ENCODE measurements at places on chromosomes 4 and X.

- no peak for DNase-seq
Observed at GRCh38 chr4:98786866-98787265, 128.5 kb upstream of the TSPAN5 start.

GRCh38 chrX:43975796-43976195 is 2.6 kb upstream of the NDP start:
- DNase-seq: no peak

DNA sequence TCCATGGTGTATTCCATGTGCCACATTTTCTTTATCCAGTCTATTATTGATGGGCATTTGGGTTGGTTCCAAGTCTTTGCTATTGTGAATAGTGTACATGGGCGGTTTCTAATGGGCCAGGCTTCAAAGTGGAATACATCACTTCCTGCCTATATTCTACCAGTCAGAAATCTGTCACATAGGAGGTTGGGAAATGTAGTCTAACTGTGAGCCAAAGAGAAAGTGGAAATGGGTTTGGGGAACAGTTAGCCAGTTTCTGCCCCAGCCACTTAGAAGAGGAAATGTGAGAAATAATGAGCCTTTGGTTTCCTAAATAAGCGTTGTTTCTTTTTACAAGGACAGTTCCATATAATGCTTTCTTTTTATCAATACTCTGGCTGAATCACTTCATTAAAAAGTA is 85.1 kb upstream of the AP1S2 start:
- DNase-seq: no peak

GRCh38 chr4:126916049-126916625 is 716.6 kb upstream of the INTU start:
- no peak for DNase-seq

DNA sequence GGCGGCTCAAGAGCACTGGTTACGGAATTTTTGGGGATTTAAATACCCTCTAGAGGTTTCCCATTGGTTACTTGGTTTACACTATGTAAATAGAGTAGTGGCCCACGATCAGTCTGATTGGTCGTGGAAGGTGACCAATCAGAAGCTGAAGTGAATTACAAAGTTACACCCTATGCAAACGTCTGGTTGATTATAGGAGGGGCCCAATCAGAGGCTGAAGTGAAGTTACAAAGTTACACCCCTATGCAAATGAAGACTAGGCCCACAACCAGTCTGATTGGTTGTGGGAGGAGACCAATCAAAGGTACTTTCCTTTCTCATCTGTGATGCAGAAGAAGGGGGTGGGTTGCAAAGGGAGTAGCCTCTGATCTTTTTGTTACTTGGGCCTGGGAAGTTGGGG is 45.1 kb upstream of the HSD17B10 start:
- no peak for DNase-seq

GRCh38 chrX:139332441-139332840 is 198.1 kb upstream of the F9 start:
- DNase-seq: no peak

GRCh38 chrX:41273638-41274037 is 60.3 kb upstream of the DDX3X start:
- DNase-seq: no peak

GRCh38 chrX:69255441-69256290 is 90.4 kb upstream of the PJA1 start:
- DNase-seq: no peak

DNA sequence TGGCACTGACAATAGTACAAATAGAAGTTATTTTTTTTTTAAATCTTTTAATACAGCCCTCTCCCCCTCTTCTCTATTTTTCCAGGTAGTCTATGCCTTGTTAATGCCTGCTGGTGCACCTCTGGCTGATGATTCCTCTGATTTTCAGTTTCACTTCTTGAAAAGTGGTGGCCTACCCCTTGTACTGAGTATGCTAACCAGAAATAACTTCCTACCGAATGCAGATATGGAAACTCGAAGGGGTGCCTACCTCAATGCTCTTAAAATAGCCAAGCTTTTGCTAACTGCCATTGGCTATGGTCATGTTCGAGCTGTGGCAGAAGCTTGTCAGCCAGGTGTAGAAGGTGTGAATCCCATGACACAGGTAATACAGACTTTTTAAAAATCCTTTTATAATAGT is 99.1 kb downstream of the USP9X start:
- no peak for DNase-seq

DNA sequence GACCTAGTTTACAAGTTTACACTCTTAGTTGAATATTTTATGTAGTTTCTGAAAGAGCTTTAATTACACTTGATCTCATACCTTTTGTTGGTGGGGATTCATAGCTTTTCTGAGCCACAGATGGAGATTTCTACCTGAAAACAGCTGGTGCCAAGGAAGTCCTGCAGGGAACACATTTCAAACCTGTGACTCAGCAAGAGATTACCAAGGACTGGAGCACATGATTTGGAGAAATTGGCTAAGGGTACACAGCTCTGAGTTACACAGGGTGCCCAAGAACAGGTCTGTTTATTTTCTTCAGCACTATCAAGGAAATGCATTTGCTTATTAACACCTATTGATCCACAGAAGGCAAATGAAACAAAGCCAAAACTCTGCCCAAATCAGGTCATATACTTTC is 691.5 kb downstream of the KCTD8 start:
- no peak for DNase-seq

DNA sequence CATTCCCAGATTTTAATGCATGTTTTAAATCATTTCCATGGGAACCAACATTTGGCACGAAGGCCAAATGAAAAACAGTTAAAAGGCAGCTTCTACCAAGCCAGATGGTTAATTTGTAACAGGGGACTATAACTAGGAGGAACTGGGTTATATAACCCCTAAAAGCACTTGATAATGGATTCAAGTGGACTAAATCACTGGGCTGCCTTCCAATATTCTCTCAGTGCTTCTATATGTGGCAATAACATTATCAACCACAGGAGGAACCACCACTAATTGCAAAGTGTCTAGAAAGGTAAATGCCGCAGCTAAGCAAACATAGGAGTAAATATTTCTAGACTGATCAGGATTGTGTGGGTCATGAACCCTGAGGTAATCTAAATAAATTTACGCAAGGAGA is 391.5 kb downstream of the UBE2NL start:
- DNase-seq: no peak

DNA sequence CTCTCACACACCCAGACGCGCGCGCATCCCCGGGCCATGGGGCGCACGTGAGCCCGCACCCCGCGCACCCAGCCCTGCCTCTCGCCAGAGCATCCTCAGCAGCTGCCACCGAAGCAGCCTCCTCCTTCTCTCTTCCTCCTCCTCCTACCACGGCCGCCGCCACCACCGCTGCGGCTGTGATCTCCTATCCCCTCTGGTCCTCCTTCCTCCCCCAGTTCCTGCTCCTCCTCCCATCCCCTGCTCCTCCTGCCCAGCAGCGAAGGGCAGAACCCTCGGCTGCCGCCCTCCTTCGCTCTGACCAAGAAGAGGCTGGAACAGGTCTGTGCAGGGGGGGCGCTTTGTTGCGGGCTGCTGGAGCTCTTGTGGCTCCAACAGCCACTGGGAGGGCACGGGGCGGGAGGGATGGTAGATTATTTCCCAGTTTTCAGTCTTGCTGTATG is 148.7 kb upstream of the CHRDL1 start:
- DNase-seq: no peak

- DNase-seq: no peak
Observed at GRCh38 chr4:21554500-21554899, 394.1 kb downstream of the KCNIP4 start.

GRCh38 chr4:141560056-141560455 is 76.3 kb upstream of the IL15 start:
- no peak for DNase-seq

- no peak for DNase-seq
Observed at GRCh38 chr4:116118221-116118620, 967.2 kb downstream of the TRAM1L1 start.

GRCh38 chr4:100679926-100680325 is 162.1 kb upstream of the EMCN start:
- no peak for DNase-seq

DNA sequence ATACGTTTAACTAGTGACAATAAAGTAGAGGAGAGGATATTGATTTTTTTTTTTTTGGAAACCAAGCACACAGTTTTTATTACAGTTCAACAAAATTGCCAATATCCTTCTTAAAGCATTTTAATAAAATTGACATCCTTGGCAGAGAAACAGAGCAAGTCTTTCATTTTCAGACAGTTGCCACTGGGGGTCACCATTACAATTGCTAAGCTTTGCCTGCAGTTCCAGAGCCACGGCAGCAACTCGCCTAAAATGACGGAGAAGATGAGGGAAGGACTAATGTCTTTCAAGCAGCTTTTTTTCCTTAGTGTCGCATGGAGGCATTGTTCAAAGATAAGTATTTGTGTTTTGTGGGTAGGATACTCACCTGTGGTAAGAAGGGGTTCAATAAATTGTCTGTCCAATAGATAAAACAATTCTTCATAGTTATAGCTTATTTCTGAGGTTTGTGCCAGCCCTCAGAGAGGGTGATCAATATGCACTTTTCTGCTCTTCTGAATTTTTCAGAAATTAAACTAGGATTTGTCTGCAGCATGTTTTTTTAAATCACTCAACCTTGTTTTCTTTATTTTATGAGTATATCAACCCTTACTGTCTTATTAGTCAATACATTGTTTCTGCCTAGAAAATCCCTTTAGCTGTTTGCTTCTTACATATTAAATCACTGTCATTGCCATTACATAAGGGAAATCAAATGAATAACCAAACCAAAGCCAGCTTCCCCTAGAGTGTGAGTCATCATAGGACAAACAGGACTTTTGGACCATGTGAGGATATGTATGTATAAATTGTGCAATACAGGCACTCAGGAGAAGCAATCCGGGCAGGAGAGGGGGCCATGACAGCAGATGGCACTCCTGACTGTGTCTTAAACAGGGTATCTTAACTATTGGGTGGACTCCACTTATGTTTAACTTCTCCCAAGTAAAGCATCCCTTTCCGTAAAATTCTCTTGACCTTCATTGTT is 508.1 kb upstream of the ARX start:
- no peak for DNase-seq

GRCh38 chrX:10415306-10416001 is 204.9 kb downstream of the MID1 start:
- no peak for DNase-seq

DNA sequence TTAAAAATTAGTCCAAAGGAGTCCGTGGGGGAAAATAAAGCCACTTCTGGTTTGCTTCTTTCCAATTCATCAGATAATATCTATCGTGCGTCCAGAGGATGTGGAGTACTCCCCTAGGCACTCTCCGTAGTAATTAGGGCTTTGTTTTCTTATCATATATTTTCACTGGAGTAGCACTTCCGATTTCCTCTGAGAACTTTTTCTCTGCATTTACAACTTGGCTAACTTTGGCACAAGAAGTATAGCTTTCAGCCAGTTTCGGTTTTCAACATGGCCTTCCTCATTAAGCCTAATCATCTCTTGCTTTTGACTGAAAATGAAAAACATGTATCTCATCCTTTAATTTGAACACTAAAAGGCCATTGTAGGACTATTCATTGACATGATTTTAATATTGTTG is 80.5 kb downstream of the CASP3 start:
- no peak for DNase-seq

DNA sequence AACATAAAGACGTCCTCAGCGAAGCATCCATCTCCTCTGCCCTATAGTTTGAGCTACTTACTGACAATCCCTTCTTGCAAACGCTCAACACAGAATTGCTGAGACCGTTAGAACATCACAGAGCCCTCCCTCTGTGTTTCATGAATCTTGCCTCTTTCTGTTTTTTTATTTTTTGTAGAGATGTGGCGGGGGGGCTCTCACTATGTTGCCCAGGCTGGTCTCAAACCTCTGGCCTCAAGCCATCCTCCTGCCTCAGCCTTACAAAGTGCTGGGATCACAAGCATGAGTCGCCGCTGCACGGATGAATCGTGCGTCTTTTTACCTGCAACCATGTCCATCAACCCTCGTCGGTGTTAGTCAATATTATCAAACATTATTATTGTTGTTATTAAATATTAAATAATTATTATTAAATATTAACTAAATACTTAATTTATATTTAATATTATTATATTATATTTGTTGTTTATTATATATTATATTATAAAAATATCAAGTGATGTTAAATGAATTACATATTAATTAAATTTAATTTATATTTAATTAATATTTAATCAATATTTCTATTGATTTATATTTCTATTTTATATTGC is 200.7 kb downstream of the CRLF2 start:
- DNase-seq: no peak

DNA sequence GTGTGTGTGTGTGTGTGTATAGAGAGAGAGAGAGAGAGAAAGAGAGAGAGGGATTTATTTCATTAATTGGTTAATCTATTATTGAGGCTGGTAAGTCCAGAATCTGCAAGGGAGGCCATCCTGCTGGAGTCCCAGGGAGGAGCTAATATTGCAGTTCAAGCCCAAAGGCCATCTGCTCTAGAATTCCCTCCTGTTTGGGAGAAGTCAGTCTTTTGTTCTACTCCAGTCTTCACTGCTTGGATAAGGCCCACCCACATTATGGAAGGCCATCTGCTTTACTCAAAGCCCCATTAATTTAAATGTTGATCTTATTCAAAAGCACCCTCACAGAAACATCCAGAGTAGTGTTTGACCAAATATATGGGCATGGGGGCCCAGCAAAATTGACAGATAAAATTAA is 317.5 kb upstream of the RASGEF1B start:
- DNase-seq: no peak

- no peak for DNase-seq
Observed at GRCh38 chrX:41603596-41603995, 85.2 kb upstream of the GPR34 start.

GRCh38 chr4:30922625-30923024 is 202.5 kb downstream of the PCDH7 start:
- no peak for DNase-seq

DNA sequence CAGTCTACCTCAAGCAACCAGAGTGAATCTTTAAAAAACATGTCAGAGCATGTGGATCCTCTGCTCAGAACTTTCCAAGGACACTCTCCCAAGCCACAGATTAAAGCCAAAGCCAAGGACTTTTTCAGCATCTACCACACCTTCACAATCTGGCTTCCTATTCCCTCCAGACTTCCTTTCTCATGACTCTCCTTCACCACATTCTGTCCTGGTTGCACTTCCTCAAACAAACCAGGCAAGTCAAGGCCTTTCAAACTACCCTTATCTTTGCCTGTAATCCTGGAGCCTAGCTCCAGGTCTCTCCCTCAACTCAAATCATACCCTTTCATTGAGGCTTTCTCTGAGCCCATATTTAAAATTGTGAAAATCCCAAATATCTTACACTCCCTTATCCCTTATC is 191.6 kb upstream of the GALNTL6 start:
- DNase-seq: no peak

GRCh38 chrX:140712413-140713173 is 3.0 kb downstream of the LINC00632 start:
- peak; percentile 41 for DNase-seq

GRCh38 chr4:134560728-134561127 is 359.1 kb upstream of the PABPC4L start:
- no peak for DNase-seq

- DNase-seq: no peak
Observed at GRCh38 chrX:153832728-153833127, 2.4 kb upstream of the PDZD4 start.

GRCh38 chr4:168562041-168562571 is 65.3 kb downstream of the PALLD start:
- DNase-seq: no peak

- DNase-seq: no peak
Observed at GRCh38 chrX:18353931-18354368, 538 bp downstream of the SCML2 start.

- DNase-seq: no peak
Observed at GRCh38 chr4:185817403-185817818, 5.4 kb upstream of the SORBS2 start.

- no peak for DNase-seq
Observed at GRCh38 chr4:110533590-110533910, 57.6 kb downstream of the ENPEP start.

GRCh38 chrX:5536261-5536660 is 692.4 kb downstream of the NLGN4X start:
- DNase-seq: no peak

All from CD4-positive, alpha-beta T cell treated with Interleukin-2 at 100 ng/mL for 4 hours (primary cell).